ENCODE measurements at places on chromosomes 1 and 21. TPM values are rescaled to one million over a fixed set of nuclear protein-coding genes. Genes with fewer than 3 reads are reported as not detected.

TEX35 gene
- not detected for total RNA-seq

GRCh38 chr1:38852780-38853179 is 6.8 kb downstream of the RRAGC start:
- peaks cover 26% of the 10 kb centered on the region for H3K4me1 ChIP-seq
- H3K4me3 ChIP-seq = no peak overlapping the region
- H3K27me3 ChIP-seq = no peaks in the 10 kb centered on the region
- peaks cover 4% of the 10 kb centered on the region for H3K36me3 ChIP-seq

MAP3K21 gene
- 6.9 TPM for total RNA-seq

AMPD1 gene
- total RNA-seq = not detected

DNA sequence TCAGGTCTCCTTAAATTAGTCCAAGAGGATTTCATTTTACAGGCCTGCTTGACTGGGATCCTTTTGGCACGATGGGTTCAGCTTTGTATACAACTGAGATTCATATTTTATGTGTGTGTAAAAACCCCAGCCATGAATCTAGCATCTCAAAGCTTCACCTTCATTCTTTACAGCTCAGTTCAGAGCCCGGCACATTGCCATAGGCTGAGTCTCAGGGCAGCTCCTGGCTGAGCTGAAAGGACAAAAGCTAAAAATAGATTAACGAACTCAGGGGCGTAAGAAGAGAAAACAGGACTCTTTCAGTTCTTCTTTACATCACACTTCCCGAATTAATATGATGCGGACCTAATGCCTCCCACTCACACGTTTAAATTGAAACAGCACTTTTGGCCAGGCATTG is 262.8 kb upstream of the PBX1 start:
- H3K4me1 ChIP-seq = no peaks in the 10 kb centered on the region
- H3K27ac ChIP-seq = no peak overlapping the region
- DNase-seq = no peak
- no peaks in the 10 kb centered on the region for H3K27me3 ChIP-seq
- no peaks in the 10 kb centered on the region for H3K36me3 ChIP-seq

GRCh38 chr1:216643176-216643575 is 80.1 kb downstream of the ESRRG start:
- no peaks in the 10 kb centered on the region for H3K4me1 ChIP-seq
- H3K27ac ChIP-seq = no peak overlapping the region
- H3K36me3 ChIP-seq = no peaks in the 10 kb centered on the region
- H3K27me3 ChIP-seq = no peaks in the 10 kb centered on the region
- H3K4me3 ChIP-seq = no peak overlapping the region

ESRRG gene
- total RNA-seq = 0.98 TPM

DNA sequence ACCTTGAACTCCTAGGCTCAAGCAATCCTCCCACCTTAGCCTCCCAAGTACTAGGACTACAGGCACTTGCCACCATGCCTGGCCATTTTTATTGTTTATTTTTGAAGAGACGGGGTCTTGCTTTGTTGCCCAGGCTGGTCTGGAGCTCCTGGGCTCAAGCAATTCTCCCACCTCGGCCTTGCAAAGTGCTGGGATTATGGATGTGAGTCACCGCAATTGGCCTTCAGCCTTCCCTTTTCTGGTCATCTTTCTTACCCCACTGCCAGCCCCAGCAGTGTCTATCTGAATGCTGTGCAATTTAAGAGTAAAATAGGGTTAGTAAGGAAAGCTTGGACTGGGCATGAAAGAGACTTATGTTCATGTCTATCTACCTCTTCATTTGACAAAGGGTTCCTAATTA is 6.1 kb upstream of the KLF17 start:
- no peak overlapping the region for H3K27ac ChIP-seq
- no peak for DNase-seq
- no peaks in the 10 kb centered on the region for H3K27me3 ChIP-seq
- no peaks in the 10 kb centered on the region for H3K36me3 ChIP-seq
- H3K4me1 ChIP-seq = no peaks in the 10 kb centered on the region

DNA sequence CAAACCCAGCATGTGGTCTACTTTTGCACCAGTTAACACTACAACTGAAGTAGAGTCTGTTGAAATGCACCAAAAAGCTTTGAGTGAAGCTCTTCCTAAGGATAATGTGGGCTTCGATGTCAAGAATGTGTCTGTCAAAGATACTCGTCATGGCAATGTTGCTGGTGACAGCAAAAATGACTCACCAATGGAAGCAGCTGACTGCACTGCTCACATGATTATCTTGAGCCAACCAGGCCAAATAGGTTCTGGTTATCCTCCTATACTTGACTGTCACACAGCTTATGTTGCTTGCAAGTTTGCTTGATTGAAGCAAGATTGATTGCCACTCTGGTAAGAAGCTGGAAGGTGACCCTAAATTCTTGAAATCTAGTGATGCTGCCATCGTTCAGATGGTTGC is 85.2 kb downstream of the DENND1B start:
- no peaks in the 10 kb centered on the region for H3K36me3 ChIP-seq
- DNase-seq = no peak
- H3K4me3 ChIP-seq = no peak overlapping the region
- H3K27ac ChIP-seq = no peak overlapping the region
- no peaks in the 10 kb centered on the region for H3K27me3 ChIP-seq
- H3K4me1 ChIP-seq = no peaks in the 10 kb centered on the region

FNDC10 gene
- 6.1 TPM for total RNA-seq

RPE65 gene
- total RNA-seq = not detected
